ENCODE measurements at places on chromosomes 7 and 10.

GRCh38 chr7:131640686-131641085 lies 84.3 kb upstream of the PODXL start:
- DNase-seq = no peak

- no peak for DNase-seq
Measured at GRCh38 chr10:48235501-48235900, 39.0 kb downstream of the FRMPD2 start.

- DNase-seq = no peak
Measured at GRCh38 chr7:102424129-102424551, 9.2 kb upstream of the ORAI2 start.

GRCh38 chr10:511101-511848 lies 178.2 kb downstream of the DIP2C start:
- peak; percentile 89 for DNase-seq

DNA sequence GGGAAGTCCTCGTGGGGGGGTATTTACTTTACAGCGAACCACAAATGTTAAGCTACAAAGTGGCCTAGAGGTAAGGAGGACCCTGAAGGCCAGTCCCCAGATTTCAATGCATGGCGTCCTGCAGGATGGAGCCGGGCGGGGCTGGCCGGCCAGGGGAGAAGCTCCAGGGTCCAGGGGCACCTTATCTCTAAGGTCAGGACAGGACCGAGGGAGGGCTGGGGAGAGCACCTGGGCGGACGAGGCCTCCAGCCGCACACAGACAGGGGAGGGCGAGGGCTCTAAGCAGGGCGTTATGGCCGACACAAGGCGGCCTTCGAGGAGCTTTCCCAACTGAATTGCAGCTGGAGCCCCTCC lies 96.4 kb upstream of the DIP2C start:
- DNase-seq = no peak

- no peak for DNase-seq
Measured at GRCh38 chr7:87934699-87935383, 790 bp downstream of the ADAM22 start.

DNA sequence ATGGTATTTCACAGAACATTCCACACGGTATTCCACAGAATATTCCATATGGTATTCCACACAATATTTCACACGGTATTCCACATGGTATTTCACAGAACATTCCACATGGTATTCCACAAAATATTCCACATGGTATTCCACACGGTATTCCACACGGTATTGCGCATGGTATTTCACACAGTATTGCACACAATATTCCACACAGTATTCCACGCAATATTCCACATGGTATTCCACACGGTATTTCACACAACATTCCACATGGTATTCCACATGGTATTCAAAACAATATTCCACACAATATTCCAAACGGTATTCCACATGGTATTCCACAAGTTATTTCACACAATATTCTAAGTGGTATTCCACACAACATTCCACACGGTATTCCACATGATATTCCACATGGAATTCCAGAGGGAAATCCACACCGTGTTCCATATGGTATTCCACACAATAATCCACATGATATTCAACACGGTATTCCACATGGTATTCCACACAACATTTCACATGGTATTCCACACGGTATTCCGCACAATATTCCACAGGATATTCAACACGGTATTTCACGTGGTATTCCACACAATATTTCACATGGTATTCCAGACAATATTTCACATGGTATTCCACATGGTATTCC lies 136.7 kb upstream of the CHST15 start:
- DNase-seq = no peak

DNA sequence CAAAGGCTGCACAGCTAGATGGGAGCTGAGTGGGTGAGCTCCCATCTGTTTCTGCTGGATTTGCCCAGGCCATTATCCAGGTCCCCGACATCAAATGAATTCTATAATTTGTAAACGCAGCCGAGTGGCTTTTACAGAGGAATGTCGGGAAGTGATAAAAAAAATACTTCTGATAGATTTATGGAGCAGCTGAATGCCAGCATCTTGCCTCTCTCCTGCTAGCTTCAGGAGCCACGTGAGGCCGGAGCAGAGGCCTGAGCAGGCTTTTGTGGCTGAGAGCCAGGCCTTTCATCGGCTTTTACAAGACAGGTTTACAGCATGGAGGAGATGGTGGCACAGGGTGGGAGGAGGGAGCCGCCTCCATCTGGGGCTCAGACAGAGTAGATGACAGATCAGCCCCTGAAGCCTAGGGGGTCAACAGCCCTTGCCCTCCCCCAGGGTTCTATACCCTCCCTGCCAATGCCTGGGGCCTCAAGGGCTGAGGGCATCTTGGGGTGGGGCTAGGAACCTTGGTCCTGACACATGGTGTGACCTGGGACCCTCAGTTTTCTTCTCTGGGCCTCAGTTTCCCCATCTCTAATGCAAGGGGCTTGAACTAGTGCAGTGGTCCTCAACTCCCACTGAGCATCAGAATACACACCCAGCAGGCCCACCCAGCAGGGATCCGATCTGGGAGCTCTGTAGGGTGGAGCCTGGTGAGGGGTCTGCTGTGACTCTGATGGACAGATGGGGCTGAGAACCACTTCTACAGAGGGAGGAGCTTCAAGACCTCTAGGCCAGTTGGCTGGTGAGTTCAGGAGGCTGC lies 44.2 kb upstream of the PCBD1 start:
- DNase-seq = no peak

GRCh38 chr7:106795084-106795876 lies 69.8 kb upstream of the PIK3CG start:
- no peak for DNase-seq

- no peak for DNase-seq
Measured at GRCh38 chr7:156090988-156091387, 278.7 kb upstream of the SHH start.

- DNase-seq = no peak
Measured at GRCh38 chr10:66180021-66180420, 745.8 kb upstream of the LRRTM3 start.

- DNase-seq = no peak
Measured at GRCh38 chr7:113710310-113711096, 208.3 kb downstream of the PPP1R3A start.

DNA sequence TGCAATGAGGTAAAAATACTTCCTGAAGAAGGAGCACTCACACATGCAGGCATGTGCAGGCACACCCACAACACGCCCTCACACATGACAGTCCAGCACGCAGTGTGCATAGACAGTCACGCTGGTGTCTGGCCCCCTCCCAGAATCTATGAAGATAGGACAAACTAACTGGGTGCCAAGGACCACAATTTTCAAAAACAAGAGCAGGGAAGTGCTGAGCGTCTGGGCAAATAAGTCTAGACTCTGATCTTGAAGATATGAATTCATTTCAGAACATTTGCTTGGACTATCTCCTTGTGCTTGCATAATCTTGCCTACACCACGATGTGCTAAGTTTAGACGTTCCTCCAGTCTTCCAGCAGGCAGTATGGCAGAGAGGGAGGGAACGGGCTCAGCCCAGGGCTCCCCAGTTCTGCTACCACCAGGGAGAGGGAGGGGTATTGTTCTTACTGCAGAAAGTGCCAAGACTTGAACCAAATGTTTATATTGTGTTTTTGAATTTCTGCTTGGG lies 276.5 kb upstream of the KLF6 start:
- DNase-seq = peak; percentile 96

- DNase-seq = peak; percentile 35
Measured at GRCh38 chr7:152459724-152460251, 24.0 kb upstream of the KMT2C start.

DNA sequence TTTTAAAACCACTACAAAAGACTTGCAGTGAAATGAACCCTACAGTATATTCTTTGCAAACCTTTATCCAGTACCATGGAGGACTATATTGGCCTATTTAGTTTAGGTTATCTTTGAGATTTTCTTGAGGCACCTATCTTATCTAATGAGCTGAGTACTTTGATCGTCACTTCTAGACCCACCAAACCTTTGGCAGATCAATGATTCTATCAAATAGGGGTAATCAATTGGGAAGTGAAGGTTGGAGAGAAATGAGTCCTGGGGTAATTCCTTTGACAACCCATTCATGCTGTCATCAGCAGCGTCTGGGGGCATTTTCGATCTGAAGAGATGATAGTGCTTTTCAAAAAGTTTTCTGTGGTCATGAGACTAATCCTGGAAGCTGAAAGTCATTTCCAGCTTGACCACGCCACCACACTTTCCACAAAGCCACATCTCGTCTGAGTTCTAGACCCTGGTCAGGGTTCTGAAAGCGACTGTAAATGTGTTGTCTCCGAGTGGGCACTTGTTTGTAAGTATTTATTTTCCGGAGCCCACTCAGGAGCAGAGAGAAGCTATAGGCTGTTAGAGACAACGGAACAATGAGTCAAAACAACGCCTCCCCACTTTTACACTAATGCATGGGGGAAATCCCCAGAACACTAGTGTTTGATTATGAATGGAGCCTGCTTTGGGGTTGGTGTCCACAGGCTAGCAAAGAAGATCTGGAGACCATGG lies 4.8 kb downstream of the EGR2 start:
- DNase-seq = no peak

DNA sequence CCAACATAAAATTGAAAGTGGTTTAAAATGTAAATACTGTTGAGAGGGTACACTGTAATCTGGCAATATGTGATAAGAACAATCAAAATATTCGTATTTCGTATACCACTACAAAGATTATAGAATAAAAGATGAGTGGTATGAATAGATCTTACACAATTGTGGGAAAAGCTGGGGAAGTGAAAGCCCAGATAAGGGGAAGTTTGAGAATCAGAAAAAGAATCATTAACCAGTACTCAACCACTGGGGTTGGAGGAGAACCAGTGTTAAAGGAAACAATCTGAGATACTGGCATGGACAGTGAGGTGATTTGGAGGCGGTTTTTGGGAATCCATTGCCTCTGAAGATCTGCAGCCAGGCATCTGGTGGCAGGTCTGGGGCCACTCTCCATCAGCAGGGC lies 59.7 kb upstream of the CDK14 start:
- DNase-seq = no peak

GRCh38 chr10:117441361-117441760 lies 66.1 kb upstream of the PDZD8 start:
- no peak for DNase-seq

GRCh38 chr7:47526466-47526865 lies 55.4 kb downstream of the TNS3 start:
- DNase-seq = no peak

- DNase-seq = no peak
Measured at GRCh38 chr10:43029043-43029442, 47.8 kb upstream of the RET start.

- DNase-seq = no peak
Measured at GRCh38 chr10:34198953-34199352, 616.1 kb downstream of the PARD3 start.

DNA sequence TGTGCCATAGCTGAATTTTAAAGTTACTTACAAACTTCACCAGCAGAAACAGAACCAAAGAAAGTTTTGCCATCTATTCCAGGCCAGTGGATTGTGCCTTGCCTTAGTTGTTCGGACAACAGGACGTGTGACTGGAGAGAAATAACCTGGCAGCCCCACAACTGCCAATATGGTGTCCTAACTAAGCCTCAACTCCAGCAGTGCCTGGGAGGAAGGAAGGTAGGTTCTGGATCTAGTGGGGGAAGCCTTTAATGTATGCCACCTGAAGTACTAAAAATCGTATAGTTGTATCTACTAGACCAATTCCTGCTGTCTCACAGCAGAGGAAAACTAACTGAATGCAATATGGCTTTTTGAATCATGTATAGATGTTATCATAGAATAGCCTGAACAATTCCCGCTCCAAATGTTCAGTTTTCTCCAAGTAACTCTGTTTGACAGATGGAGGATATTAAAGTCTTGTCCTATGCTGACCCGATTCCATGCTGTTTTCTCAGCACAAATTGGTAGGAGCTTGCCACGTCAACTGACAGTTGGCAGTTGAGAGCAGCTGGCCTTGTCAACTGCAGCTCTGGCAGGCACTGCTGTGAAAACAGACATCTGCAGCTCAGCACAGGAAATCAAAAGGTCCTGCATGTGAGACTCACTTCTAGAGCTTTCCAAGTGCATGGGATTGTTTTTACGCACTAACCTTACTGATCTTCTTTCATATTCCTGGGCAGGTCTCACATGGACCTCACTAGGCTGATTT lies 84.5 kb upstream of the WNT16 start:
- DNase-seq = no peak

- DNase-seq = no peak
Measured at GRCh38 chr10:114703377-114704107, 45.5 kb upstream of the ABLIM1 start.

DNA sequence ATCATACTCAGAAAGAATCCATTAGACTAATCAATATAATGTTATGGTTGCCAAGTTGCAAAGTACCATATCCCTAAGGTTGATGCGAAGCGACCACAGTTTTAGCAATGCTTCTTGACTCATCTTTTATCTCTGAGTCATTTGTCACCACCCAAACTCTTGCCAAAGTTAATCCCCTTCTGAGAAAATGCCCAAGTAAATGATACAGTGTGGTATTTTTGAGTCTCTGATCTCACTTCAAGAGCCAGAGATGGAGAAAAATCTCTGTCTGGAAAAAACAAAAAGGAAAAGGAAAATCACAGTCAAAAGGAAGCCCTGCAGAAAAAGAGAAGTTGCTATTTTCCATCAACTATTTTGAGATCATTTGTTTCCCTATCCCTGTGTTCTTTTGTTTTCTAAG lies 26.7 kb upstream of the OTUD1 start:
- no peak for DNase-seq

- DNase-seq = peak; percentile 77
Measured at GRCh38 chr10:514137-514671, 175.3 kb downstream of the DIP2C start.

- DNase-seq = no peak
Measured at GRCh38 chr10:10132009-10132408, 885.7 kb upstream of the CELF2 start.

DNA sequence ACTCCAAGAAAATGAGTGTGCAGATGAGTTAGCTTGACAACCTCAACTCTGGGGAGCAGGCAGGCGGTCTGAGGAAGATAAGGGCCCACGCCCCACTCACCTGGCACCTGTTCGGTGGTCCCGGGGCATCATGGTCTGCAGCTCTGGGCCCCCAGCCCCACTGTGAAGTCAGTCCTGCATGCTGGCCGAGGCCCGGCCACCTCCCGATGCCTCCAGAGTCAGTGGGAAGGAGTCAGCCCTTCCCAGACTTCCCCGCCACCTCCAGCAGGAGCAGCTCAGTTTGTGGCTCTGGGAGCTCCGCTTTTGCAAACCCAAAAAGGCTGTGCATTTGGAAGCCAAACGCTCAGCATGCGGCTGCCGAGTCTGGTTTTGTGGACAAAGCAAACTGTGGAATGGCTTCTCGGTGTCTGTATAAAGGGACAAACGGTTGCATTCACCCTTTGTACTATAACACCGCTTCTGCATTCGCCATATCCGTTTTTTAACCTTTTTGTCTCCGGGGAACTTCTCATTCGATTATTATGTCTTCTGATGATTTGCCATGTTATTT lies 167.3 kb downstream of the CCDC3 start:
- no peak for DNase-seq

GRCh38 chr7:154977250-154977649 lies 25.7 kb downstream of the PAXIP1 start:
- DNase-seq = no peak

DNA sequence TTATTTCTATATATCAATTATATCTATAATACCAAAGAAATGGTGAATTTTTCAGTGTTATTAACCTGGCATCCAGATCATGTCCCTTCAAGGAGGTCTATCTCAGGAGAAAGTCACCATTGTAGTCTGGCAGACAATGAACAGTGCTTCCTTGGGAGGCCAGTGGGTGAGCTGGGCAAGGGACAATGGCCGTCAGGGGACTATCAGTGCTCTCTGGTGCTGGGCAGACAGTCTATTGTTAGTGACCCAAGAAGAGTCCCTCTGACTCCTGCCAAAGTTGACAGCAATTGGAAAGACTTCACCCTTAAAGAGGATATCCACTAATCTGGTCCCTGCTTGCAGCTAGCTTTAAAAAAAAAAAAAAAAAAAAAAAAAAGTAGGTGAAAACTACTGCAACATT lies 7.1 kb downstream of the JAZF1 start:
- no peak for DNase-seq
